ENCODE measurements at places on chromosomes 1 and 21.

- no peak for DNase-seq
These were observed 96.1 kb downstream of the HFM1 start for GRCh38 chr1:91308544-91308943.

- no peak for DNase-seq
These were observed 18.2 kb downstream of the MRPS6 start for GRCh38 chr21:34091607-34092006.

- no peak for DNase-seq
These were observed 32.2 kb upstream of the SNX27 start for GRCh38 chr1:151579436-151580225.

DNA sequence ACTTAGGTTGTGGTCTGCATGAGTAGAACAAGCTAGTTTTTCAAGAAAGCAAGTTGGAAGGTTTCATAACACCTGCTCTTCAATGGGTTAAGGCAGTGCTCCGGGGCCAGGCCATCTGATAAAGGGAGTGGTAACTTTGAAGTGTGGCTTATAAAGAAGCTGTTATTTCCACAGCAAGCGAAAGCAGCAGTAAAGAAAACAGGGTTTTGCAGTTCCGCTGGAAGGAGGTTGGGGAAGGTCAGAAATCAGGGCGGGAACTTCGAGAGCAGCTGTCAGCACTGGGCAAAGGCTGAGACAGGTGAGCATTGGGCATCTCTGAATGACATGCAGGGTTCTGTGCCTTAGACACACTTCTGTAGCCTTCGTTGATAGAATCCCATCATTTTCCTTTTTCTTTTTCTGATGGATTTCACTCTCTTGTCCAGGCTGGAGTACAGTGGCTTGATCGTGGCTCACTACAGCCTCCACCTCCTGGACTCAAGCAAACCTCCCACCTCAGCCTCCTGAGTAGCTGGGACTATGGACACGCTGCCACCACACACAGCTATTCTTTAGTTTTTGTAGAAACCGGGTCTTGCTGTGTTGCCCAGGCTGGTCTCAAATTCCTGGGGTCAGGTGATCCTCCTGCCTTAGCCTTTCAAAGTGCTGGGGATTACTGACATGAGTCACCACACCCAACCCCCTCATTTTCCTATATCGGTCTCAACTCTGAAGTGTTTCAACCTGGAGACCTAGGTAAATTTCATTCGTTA is 20.5 kb downstream of the TMEM51 start:
- DNase-seq = no peak

- no peak for DNase-seq
These were observed 1.2 kb downstream of the PIK3C2B start for GRCh38 chr1:204493145-204493983.

DNA sequence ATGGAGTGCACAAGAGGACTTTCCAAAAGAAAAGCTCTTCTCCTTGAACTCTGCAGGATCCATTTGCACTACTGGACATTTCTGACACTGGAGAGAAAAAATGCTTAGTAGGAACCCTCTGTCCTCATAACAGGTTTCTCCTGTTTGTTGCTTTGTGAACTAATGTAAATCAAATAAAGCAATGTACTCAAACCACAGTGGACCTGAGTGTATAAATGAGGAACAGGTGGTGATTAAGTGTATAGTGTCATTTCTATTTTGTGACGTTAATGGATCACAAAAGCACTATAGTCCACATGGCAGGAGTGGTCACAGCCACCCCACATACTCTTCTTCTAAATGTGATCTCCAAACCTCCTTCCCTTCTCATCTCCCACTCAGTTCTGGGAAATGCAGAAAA is 268.4 kb upstream of the DUSP10 start:
- DNase-seq = no peak

DNA sequence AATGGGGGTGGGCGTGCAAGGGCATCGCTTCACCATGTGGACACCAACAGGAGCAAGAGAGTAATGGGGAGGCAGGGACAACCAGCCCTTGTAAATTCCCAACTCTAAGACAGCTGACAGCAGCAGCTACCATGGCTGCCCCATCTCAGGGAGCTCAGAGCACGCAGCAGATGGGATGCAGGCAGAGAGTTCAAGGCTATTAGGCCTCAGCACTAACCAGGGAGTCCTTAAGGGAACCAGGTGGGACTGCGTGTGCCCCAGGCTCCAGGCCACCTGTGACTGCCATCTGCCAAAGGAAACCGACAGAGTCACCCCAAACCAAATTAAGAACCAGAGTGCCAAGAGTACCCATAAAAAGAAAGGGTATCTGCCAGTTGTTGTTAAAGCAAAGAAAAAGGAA is 33.7 kb upstream of the PRDM2 start:
- no peak for DNase-seq

DNA sequence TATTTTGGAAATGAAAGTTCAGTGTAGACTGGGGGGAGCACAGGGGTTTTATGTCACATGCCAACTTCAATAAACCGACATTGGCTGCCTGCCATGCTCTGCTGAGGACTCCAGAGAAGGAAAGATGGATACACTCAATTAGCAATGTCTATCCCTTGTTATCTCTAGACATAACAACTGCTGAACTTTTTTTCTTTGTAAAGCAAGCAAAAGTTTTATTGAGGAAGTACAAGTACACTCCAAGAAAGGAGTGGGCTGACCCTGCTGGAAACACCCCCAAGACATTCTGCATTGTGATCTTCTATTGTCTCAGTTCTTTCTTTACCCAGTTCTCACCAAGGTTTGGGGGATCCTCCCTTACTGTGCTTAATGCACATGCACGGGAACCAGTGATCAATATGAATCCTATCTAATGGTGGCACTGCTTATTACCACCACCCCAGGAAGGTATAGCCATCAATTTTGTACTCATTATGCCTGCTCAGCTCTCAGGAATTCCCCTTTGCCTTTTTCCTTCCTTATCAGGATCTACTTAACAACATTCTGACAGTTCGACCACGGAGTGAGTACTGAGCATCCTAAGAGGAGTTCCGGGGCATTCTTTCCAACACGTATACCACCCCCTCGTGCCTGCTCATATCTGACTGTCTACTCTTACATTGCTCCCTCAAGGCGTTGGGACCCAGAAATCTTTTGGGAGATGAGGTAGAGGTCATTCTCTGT is 28.7 kb downstream of the SYNJ1 start:
- no peak for DNase-seq

- no peak for DNase-seq
These were observed 30.8 kb downstream of the KCNA3 start for GRCh38 chr1:110643879-110644472.

GRCh38 chr1:1989789-1990188 is 13.8 kb downstream of the CFAP74 start:
- no peak for DNase-seq

DNA sequence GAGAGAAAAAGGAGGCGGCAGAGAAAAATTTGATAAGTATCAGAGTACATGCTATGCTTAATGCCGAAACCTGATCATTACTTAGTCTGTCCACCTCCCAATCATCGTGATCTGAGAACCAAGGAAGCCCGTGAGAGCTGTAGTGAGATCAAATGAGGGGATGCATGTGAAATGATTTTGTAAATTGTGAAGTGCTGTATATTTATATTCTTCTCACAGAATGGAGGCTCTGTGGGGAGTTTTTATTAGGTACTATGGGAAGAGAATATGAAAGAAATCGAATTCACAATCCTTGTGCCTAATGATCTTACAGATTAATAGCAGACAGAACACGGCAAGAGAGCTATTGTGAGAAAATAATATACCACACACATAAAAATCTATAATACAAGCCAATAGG is 115.5 kb downstream of the LYPLAL1 start:
- DNase-seq = no peak

DNA sequence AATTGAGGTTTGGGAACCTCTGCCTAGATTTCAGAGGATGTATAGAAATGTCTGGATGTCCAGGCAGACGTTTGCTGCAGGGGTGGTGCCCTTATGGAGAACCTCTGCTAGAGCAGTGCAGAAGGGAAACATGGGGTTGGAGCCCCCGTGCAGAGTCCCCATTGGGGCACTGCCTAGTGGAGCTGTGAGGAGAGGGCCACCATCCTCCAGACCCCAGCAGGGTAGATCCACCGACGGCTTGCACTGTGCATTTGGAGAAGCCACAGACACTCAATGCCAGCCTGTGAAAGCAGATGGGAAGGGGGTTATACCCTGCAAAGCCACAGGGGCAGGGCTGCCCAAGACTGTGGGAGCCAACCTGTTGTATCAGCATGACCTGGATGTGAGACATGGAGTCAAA is 354.6 kb downstream of the ZNF326 start:
- DNase-seq = no peak

DNA sequence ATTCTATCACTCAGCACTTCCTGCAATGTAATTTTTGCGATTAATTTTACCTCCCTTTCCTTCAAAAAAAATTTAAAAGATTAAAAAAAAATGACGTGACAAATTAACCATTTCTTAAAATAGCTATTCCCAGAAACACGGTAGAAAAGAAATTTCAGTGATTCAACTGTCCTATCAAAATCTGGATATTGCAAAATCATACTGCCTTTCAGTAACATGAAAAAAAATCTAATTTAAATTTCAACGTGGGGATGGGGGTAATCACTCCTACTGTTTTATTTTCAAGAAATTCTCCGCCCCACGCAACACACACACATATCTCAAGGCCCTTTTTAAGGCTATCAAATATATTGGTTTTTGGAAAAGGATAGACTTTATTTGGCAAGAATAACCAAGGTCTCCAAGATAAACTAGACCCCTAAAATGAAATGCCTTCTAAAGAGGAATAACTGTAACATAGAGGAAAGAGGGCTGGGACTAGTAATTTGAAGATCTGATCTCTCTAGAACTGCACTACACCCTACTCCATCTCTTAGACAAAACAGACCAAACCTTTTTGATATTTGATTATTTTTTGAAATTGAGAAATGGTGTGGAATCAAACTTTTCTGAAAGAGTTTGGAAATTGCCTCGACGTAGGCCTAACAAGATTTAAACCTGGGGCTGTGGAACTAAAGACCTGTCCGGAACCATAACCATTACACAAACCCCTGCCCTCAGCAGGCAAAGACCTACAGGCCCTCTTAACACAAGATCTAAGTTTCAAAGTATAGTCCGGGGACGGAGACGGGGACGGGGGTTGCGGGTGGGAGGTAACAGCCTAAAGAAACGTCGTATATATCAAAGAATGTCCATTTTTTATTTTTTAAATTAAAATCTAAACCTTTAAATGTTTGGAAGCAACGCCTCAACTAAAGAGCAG is 941 bp downstream of the ARNT start:
- no peak for DNase-seq

- DNase-seq = no peak
These were observed 15.2 kb downstream of the SCMH1 start for GRCh38 chr1:41226815-41227434.

GRCh38 chr1:207040181-207040533 is 7.6 kb upstream of the C1orf116 start:
- DNase-seq = no peak

- no peak for DNase-seq
These were observed 44.4 kb downstream of the HHAT start for GRCh38 chr1:210372931-210373627.

- no peak for DNase-seq
These were observed 23.1 kb downstream of the CLDN14 start for GRCh38 chr21:36456729-36457414.

GRCh38 chr1:112388436-112388835 is 7.6 kb upstream of the CTTNBP2NL start:
- no peak for DNase-seq

- no peak for DNase-seq
These were observed 8.7 kb downstream of the TOR3A start for GRCh38 chr1:179090522-179090921.

GRCh38 chr1:66927528-66927927 is 2.7 kb downstream of the MIER1 start:
- DNase-seq = no peak

- no peak for DNase-seq
These were observed 53.8 kb downstream of the STUM start for GRCh38 chr1:226602186-226603021.

GRCh38 chr1:39410915-39411436 is 80.5 kb upstream of the BMP8A start:
- DNase-seq = peak; percentile 40

DNA sequence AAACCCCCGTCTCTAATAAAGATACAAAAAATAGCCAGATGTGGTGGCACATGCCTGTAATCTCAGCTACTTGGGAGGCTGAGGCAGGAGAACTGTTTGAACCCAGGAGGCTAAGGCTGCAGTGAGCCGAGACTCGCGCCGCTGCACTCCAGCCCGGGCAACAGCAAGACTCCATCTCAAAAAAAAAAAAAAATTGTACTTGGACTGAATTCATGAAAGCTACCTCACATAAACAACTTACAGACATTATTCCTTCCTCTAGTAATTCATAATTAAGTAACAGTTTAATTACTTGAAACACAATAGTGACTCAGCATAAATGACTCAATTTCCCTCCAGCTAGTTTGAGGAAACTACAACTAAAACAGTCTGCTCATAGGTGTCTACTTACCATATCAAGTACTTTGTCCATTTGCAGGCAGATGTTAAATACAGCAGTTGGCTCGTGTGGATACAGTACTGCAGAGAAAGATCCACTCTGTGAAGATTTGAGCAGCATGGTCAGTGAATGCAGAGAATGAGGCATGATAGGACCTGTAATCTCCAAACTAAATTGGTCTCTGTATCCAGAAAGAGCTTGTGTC is 9.4 kb downstream of the DONSON start:
- no peak for DNase-seq

DNA sequence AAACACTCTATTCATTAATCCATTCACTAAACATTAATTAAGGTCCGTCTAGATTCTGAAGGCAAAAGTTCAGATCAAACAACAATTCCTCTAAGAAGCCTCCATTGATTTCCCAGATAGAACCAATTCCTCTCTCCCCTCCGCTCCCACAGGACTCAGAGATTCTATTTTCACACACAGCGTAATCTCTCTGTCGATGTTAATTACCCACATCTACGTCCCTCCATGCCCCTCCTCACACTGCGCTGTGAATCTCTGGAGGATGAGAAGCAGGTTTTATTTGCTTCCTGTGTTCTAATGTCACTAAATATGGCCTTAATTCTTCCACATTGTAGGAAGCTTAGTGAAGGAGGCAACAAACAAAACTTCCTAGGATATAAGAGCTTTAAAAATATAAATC is 306.7 kb downstream of the DSCAM start:
- no peak for DNase-seq

Measured in activated CD8-positive, alpha-beta memory T cell treated with anti-CD3 and anti-CD28 coated beads for 1 hour (primary cell).